Astrocyte (in vitro differentiated cells and primary cell): ENCODE measurements at places on chromosomes 12 and 14.

DNA sequence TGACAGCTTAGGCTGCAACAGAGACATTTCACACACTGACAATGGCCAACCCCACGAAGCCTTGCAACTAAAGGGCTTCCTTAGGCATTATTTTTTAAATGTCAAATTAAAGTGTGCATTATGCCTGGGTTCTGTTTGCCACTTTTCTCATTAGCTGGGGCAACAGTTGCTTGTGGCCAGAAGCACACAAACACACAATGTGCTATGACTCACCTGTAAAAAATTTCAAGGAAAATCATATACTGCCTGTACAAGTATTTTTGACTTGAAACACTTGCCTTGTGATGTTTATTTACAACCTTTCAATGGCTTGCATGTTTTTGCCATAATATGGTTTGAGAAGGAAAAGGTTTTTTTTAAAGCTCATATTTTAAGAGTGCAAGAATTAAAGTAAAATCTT lies 1.9 kb downstream of the NTN4 start:
- peak; percentile 52 for DNase-seq

GRCh38 chr14:92897922-92898565 lies 24.9 kb upstream of the CHGA start:
- no peak for DNase-seq

DNA sequence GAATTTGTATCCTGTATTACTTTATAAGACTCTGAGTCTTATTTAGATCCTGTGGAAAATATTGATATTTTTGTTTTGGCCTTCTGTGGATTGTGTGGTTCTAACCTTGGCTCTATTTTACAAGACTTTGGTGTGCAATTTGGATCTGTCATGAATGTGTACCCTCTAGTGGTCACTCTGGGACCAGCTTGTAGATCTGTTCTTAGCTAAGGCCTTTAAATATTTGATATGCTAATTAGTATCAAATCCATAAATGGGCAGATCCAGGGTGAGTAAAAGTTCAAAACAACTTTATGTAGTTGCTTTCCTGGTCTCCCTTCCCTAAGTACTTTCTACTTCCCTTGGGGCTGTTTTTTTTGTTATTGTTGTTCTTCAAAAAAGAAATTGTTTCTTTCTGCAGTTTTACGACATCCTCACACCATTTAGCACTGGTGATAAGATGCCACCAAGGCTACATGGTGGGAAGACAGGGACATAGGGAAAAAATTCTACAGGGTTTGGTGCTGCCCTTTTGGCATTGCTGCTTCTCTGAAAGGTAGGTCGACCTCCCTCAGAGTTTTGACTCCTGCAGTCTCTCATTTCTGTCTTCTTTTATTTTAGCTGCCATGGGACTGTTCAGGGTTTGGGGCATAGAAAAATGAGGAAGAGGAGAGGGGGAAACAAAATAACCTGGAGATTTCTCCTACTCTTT lies 238.5 kb downstream of the GPHN start:
- DNase-seq: peak; percentile 46

- no peak for DNase-seq
Measured at GRCh38 chr12:132341318-132342050, 12.1 kb upstream of the GALNT9 start.

DNA sequence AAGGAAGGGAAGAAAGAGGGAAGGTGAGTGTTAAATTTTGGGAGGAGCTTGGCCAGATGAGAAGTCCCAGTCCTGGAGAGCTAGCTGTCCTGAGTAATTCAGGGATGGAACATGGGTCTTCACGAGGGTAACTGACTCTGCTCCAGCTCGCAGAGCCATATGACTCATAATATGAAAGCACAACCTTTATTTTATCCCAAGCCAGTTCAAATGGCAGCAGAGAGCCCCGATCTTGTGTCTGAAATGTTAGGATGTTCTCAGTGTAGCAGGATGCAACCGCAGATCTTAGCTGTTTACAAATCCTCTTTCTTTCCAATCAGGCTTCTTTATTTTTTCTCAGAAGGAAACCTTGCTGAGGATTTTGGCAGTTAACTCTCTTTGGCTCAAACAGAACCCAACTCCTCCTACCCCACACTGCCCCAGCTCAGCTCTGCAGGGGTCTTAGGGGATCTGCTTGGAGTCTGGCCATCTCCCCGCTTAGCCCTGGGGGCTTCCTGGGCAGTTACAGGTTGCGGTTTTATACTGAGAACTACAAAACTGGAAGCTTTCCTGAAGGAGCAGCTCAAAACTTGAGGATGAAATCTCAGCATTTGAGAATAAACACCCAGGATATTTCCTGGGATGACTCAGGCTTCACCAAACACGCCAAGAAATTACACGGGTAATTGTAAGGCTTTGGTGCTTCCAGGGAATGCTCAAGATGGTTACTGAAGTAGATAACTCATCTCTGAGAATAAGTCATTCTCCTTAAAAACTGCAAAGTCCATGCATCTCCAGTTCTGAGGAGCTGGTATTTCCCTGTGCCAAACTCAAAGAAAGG lies 92.5 kb downstream of the VCPKMT start:
- DNase-seq: peak; percentile 89
